NCI-H2081 treated with DMSO at 0.1 percent for 48 hours (cell line): ENCODE measurements at places on chromosomes 5 and 9.

DNA sequence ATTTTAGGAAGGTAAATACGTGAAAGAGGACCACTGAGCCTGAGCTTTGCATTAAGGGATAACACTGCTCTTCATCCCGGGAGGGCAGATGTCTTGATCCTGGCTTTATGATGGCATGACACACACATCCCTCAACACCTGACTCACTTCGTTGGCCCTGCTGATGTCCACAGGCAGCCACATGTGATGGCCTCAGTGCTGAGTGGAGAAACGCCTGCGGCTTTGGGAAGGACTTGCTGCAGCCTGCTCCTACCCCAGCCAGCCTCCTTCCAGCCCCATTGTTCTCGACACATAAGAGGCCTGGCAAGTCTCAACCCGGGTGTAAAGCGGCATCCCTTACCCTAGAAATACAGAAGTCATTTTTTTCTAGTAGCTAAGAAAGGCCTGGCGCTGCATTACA, 169.0 kb downstream of the SYK start:
- DNase-seq = no peak

DNA sequence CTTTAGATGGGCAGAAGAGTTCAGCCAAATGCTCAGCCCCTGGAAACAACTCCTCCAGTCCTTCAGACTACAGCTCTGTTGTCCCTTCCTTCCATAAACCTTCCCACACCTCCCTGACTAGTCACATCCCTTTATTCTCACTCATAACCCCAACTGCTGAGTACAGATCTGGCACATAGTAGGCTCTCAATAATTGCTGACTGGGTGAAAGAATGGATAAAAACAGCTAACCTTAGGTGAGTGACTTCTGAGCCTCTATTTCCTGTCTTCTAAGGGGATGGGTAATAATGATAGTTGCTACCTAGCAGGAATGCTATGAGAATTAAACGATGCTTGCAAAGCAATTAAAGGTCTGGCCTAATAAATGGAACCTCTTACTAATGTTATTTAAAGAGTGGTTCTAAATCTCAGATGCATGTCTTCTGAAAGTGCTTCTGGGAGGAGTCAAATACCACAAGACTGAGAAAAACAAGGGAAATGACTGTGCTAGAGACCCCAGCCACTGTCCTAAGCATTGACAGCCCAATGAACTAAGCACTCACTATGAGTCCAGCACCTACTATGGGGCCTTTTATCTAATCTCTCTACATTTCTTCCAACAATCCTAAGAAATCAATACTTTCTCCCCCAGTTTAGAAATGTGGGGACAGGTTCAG, 2.5 kb upstream of the NR6A1 start:
- no peak for DNase-seq

GRCh38 chr9:28293369-28294090, 720.2 kb upstream of the C9orf72 start:
- no peak for DNase-seq

- no peak for DNase-seq
Measured at GRCh38 chr9:70407081-70407503, 7.4 kb downstream of the KLF9 start.

DNA sequence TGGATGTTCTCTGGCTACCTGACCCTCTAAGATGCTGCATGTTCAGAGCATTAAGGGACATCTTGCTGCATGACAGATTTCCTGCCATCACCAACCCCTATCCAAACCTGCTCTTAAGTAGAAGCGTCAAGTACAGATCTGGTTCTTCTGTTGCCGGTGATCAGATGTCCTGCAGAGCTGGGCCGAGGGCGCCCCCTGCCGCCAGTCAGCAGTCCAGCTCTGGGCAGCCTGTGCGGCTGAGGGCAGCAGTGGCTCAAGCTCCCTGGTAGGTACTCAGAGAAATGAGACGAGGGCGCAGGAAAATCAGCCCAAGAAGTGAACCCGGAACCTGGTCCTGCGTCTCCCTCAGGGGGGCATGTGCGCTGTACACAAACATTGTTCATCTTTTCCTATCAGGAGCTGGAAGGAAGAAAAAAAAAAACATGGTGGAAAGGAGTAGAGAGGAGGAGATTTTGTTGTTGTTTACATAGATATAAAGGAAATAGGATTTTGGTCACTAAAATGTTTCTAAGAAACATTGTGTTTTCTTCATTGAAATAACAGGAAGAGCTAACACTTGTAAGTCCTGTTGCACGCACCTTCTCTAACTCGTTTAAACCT, 95.8 kb downstream of the CFAP90 start:
- no peak for DNase-seq

DNA sequence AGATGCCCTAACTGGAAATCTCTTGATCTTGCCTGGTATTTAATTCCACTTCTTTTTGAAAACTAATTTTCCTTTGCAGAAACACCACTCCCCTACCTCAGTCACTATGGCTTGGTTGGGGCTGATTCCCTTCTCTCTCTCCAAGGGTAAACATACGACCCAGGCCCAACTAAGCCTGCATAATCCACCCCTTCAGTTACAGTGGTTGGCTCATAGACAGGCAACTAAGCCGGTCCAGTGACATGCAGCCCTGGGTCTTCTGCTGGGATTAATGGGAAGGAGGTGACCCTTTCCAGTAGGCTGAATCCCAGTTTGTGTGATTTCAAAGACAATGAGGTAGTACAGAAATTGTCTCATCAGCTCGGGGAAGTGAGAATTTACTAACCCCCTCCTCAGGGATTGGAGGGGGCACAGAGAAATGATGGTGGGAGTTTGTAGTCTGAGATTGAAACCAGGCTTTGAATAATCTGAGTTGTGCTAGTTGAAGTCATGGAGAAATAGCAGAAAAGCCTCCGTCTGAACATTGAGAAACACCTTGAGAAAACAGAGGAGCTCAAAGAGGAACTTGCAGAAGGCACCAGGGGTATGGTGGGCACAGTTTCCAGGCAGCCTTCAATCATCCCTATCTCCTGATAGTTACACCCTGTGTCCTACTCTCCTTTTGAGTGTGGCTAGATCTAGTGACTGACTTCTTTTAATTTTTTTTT, 148.9 kb downstream of the GCNT1 start:
- DNase-seq = no peak

DNA sequence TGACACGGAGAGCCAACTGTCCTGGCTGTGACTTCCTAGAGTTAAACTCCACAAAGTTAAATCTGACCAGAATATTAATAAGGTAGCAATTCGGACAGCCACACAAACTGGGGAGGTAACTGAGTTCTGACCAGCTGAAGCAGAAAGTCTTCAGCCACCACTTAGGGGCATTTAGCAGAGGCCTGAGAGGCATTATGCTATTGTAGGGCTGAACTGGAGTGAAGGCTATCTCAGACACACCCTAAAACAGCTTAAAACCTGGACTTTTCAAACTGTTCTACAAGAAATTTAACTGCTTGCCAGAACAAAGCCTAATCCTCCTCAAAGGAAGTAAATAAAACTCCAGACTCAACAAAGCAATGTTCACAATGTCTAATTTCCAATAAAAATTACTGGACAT, 32.4 kb downstream of the RANBP6 start:
- no peak for DNase-seq

DNA sequence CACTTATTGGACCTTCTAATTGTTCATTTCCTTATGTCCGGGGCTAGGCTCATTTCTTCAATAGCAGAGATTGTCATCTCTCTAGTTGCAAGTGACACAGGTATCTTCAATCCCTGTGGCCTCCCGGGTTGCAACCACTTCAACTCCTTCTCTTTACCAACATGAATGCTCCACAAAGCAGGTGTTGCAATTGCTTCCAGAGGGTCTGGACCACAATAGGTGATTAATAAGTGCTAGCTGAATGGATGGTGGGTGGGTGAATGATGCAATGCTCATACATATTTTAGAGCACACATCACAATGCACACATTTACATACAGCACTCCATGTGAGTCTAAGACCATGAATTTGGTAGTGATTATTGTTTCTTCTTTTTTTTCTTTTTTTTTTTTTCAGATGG, 2.6 kb downstream of the CEMIP2 start:
- no peak for DNase-seq

- DNase-seq = no peak
Measured at GRCh38 chr5:56328753-56329560, 95.8 kb upstream of the ANKRD55 start.

DNA sequence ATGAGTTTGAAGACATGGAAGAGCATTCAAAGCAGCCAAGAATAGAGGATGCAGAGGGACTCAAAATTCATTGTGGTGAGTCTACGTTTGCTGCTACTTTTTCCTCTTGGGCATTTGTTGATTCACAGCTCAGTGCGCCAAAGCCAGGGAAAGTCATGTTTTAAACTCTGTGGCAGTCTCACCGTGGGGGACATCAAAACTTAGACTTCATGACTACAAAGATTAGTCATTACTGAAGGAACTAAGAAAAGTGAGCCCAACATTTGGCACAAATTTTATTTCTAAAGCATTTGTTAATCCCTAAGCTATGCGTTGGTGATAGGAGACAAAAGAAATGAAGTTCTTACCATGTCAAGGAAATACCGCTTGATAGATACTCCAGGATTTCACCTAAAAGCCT, 73.7 kb upstream of the MTAP start:
- DNase-seq = no peak

GRCh38 chr5:167639766-167640165, 651.7 kb upstream of the WWC1 start:
- DNase-seq = no peak
